ENCODE measurements at places on chromosomes 11 and 22.

DNA sequence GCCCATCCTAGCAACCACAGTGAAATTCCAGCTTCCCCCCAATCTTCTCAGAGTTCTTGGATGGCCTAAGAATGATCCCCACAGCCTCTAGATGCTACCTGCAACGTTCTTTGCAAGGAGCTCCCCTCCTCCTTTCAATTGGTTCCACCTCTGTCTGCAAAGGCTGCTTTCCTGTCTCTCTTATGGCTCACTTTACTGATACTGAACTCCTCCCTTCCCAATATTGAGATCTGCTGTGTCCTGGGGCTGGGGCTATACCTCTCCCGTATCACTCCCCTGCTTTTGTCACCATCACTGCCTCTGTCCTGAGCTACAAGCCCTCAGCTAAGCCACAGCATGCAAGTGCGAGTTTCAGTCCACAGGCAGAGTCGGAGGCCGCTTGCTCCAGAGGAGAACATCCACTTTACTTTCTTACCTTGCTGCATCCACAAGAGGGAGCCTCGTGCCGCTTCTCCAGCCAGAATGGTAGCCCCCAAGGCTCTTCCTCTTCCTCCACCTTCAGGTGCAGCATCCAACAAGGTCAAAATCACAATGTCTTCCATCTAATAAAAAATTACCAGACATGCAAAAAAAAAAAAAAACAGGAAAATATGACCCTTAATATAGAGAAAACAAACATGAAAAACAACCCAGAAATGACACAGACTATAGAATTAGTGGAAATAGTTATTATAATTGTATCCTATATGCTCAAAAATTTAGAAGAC lies 48.6 kb upstream of the TMEM45B start:
- DNase-seq, result peak; percentile 11

- peak; percentile 74 for DNase-seq
Measured at GRCh38 chr11:87137711-87138110, 100.0 kb downstream of the TMEM135 start.

- DNase-seq, result no peak
Measured at GRCh38 chr22:37517826-37518450, 1.3 kb downstream of the CARD10 start.

DNA sequence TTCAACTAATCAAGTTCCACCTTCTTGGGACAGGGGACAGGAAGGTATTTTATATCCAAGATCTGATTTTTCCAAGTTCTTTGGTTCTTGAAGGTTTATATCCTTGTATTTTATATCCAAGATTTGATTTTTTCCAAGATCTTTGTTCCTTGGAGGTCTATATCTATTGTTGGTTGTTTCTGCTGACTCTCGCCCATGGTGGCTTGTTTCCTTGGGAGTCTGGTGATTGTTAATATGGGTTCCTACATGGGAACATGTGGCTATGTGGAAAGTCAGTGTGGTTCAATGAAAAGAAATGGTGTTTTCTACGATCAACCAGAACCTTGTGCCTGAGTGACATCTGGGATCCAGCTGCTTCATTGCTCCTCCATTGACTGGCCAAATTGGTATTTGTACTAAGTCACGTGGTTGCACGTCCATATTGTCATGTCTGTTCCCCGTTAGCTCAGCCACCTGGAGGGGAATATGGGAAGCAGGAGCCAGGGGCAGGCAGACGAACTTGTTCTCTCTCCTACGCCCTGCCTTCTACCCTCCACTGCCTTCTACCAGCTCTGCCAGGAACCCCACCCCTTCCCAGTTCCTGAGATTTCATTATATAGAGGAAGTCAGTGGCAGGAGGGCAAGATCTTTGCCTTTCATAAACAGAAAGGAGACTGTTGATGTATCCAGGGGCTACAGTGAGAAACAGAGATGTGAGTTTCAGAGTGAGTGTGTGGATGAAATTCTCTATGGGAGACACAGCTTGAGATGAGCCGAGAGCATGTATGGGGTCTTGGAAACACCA lies 11.1 kb upstream of the CSF2RB start:
- DNase-seq, result no peak

GRCh38 chr11:9600644-9601036 lies 27.2 kb downstream of the WEE1 start:
- peak; percentile 39 for DNase-seq

DNA sequence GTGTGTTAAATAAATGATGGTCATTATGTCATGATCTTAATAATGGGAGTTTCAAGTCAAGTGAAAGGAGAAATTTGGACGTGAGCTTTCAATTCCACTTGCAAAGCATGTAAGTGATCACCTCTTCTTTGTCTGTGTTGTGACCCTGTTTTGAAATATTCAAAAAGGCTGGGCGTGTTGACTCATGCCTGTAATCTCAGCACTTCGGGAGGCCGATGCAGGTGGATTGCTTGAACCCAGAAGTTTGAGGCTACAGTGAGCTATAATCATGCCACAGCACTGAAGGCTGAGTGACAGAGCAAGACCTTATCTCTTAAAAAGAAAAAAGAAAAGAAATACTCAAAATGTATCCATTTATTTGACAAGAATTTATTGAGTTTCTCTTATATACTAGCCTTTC lies 32.9 kb upstream of the EED start:
- DNase-seq, result no peak

DNA sequence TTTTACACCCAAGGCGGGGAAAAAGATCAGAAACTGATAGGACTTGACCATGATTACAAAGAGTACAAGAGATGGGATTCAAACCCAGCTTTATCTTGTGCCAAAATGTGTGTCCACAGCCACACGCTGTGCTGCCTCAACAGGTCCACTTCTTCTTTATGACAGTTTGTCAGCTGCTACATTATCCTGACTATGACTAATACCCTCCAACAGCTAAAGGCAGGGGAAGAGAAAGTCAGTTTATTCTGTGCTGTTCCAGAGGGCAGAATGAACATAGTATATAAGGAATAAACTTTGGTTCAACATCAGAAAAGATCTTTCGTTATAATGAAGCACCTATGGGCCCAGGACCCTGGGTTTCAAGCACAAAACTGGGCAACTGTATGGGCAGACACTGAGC lies 668.2 kb upstream of the TENM4 start:
- DNase-seq, result no peak

- no peak for DNase-seq
Measured at GRCh38 chr11:62477927-62478326, 59.1 kb downstream of the SCGB1A1 start.

DNA sequence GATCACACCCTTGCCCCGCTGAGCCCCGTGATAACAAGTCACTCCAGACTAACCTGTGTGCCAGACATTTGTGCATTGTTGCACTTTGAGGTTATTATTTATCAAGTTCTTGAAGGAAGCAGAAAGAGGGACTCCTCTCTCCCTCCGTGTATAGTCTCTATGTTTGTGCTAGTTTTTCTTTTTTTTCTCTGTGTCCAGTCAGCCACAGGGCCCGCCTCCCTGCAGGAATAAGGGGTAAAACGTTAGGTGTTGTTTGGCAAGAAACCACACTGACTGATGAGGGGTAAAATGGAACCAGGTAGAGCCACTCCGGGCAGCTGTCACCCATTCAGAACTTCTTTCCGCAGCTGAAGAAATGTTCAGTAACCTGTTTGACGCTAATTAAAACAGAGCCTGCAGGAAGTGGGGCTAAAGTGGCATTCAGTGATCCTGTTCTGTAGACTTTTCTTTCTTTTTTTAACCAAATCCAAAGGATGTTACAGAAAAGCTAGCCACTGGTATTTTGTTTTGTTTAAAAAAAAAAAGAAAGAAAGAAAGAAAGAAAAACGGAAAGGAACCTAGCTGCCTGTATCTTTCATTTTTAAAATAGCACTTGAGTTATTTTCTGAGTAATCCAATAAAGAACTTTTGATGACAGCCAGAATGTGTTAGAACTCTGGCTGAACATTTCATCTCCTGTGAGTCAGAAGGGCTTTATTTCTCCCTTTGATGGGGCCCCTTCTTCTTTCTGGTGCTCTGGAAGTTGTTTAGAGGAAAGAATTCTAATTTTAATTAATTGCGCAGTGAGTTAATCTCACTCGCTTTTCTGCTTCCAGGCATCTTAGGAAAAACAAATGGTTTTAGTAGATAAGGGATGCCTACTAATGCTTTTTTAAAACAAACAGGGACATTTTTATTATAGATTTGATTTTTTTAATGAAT lies 58.2 kb downstream of the COMMD9 start:
- peak; percentile 90 for DNase-seq

DNA sequence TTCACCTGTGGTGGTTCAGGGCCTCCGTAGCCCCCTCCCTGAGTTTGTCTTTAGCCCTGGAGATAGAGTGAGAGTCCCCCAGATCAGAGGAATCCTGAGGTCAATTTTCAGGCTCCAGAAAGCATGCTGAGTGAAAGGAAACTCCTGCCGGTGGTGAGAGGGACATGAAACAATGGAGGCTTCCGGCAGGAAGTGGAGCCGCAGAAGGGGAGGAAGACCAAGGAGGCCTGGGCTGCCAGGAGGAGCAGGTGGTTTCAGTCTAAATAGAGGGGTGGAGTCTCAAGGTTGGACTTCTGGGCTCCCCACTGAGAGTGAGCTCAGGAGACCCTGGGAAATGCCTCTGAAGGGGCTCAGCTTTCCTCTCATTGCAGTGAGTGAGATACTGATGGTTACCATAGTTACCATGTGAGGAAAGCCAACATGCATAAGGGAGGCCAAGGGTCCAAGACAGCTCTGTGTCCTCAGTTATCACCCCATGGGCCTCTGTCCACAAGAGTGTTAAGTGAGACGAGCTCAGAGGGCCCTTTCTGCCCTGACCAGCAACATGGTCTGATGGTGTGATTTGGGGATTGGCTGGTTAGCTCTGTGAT lies 10.7 kb downstream of the SLCO2B1 start:
- no peak for DNase-seq

- DNase-seq, result no peak
Measured at GRCh38 chr11:578276-579035, 2.2 kb downstream of the PHRF1 start.

DNA sequence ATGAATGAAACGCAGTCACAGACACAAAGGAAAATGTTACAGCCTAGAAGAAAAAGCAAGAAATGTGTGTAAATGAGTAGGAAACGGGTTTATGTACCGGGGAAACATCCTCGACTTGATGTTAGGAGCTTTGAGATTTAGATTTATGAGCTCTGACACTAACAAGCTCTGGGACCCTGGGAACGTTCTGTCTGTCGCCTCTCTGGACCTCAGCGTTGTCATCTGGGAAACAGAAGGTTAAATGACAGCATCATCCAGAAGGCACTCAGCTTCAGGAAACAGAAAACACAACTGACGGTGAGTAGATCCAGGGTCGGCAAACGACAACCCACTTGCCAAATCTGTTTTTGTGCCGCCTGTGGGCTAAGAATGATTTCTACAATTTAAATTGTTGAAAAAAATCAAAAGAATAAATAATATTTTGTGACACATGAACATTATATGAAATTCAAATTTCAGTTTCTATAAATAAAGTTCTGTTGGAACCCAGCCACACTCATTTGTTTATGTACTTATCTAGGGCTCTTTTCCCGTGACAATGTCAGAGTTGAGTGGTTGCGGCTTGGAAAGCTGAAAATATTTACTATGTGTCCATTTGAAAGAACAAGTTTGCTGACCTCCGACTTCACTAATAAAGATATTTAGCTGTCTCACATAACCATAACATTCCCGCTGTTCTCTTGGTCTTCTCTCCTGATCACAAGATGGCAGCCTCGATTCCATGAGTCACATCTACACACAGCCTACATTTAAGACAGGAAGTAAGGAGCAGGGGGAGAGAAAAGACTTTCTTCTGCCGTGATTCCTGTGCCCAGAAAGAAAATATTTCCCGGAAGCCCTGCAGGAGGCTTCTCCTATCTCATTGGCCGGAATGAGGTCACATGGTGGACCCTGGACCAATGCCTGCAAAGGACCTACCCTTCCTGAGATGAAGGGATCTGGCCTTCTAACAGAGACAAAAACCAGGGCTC lies 47.1 kb upstream of the SYT13 start:
- DNase-seq, result peak; percentile 77

DNA sequence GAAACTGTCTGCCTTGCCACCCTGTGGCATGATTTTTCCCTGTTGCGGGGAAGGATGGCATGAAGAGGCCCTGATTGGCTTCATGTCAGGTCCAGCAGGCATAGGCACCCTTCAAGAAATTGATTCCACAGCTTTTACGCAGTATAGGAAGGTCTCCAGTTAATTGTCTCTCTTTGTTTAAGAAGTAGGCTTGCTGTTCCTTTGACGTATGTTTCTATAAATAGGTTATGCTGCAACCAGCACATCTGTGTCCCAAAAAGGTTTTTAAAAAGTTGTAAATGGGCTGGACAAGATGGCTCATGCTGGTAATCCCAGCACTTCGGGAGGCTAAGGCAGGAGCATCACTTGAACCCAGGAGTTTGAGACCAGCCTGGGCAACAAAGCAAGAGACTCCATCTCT lies 62.6 kb downstream of the CD6 start:
- DNase-seq, result peak; percentile 19

DNA sequence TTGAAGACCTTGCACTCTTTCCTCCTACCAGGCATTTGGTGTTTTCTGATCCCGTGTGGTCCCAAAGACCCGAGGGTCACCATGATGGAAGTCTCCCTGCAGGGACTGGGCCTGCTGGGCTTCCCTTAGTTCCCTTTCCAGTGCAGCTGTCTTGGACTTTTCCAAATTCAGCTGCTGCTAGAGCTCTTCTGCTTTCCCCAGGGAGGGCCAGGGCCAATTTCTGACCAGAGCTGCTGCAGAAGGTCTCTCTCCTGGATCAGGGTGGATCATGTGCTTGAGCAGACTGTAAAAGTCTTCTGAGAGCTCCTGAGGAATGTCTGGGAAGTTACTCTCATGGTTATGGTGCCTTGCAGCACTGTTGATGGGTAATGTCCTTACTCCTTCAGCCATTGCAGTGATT lies 23.2 kb downstream of the LDLRAD3 start:
- DNase-seq, result no peak

DNA sequence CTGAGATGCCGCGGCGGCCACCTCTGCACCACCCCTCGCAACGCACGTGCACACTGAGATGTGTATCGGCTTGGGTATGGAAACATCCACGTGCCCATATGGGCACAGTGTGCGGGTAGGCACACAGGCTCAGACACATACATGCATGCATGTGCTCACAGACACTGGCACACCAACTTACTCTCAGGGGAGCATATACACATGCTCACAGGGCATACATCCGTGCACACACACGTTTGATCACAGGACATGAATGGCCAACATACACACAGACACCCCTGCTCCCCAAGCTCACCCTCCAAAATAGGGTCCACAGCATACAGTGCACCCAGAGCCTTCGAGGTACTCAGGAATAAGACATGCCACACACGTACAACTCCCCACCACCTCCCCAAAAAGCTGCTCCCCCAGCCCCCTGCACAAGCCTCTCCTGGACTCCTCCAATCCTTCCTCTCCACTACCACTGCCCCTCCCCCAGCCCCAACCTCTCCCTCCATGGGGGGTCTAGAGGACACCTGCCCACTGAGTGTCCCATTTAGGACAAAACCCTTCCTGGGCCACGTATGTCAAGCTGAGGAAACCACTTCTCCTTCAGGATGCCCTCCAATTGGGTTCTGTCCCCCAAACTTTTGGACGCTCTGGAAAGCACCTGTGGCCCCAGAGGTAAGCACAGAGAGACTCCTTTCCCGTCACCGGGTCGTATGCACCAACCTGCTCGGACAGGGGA lies 53.1 kb downstream of the SLC22A12 start:
- no peak for DNase-seq

DNA sequence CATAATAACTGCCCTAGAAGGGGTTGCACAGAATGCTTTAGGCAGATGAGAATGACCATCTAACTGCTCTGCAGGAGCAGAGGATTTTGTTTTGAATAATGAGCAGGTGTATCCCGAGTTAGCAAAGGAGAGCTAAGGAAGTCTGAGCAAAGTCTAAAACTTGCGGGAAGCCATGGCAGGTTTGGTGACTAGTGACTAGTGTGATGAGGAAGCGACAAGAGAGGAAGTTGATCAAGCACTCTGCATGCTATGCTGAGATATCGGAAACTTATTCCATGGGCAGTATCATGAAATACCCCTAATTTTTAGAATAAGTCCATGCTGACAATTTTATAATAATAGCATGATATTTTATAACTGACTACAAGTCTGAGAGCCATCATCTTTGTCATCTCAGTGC lies 12.9 kb downstream of the OLFML1 start:
- DNase-seq, result no peak
